RPMI7951 (cell line): ENCODE measurements at places on chromosomes 1 and 21.

GRCh38 chr1:156081917-156082308 is 352 bp downstream of the MEX3A start:
- no peak for DNase-seq

- peak; percentile 1 for DNase-seq
Observed at GRCh38 chr1:111789666-111790316, 34.1 kb downstream of the DDX20 start.

GRCh38 chr1:1034439-1034781 is 14.5 kb downstream of the AGRN start:
- no peak for DNase-seq

- no peak for DNase-seq
Observed at GRCh38 chr1:59499943-59500569, 203.2 kb downstream of the FGGY start.

DNA sequence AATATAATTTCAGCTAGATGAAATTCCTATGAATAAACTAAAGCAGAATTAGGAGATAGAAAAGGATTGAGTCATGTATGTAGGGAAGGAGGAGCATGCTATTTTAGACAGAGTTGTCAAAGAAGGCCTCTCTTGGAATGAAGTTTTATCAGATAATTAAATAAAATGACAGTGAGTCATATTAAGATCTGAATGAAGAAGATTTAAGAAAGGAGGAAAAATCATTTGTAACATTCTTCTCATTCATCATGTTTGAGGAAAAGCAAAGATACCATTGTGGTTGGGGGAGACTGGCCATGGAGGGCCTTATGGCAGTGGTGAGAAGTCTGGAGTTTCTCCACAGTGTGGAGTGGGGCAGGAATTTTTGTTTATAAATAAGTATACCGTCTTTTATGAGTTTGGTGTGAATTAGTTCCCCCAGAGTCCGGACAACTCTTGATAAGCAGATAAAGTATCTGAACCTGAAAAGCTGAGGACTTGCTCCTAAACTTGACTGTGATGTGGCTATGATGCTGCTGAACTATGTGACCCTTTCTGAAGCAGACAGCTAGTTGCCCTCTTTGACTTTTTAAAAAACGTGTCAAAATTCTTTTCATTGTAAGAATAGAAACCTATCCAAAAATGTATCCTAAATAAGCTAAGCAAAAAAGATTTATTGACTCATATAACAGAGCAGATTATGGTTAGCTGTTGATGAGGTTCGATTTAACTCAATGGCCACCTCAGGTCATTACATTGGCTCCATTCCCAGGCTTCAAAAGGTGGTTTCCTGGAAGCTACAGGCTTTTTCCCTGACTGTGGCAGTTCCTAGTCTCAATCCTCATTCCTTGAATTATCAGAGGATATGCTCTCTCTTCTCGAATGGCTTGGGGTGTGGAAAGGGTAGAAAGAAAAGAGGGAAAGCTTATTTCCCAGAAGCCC is 90.8 kb downstream of the LHX9 start:
- DNase-seq: peak; percentile 8

- DNase-seq: no peak
Observed at GRCh38 chr1:194394676-194395075, 1208.3 kb upstream of the B3GALT2 start.

- DNase-seq: peak; percentile 24
Observed at GRCh38 chr1:86423473-86423872, 498 bp upstream of the CLCA2 start.

DNA sequence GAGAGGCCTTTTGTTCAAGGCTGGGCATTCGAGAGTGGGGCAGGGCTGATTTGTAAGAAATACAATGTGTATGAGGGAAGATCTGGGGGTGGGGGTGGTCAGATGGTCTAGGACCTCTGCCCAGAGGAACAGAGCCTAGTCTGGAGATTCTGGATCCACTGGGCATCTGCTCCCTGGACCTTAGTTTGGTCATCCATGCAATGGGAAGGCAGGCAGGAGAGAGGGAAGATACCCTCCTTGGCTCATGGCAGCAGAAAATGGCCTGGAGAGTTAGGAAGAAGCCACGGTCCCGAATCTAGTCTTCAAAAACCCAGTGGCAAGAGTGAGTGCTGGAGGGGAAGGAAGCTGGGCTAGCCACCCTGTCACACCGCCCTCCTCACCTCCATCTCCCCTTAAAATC is 38.8 kb downstream of the CITED4 start:
- DNase-seq: no peak

- no peak for DNase-seq
Observed at GRCh38 chr1:166972826-166973225, 2.5 kb downstream of the ILDR2 start.

DNA sequence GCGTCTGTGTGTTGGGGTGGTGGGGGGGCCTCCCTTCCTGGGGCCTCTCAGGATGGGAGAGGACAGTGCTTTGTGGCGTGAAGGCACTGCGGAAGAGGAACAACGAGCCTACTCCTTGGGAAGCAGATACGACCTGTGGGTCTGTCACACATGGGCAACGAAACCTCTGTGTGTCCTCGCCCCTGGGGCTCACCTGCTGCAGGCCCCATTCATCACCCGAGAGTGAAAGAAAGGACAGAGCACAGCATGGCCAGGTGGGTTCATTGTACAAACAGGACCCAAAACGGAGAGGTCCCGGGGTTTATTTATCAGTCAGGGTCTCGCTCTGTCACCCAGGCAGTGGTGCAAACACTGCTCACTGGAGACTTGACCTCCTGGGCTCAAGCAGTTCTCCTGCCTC is 40.1 kb upstream of the LIN9 start:
- DNase-seq: no peak

GRCh38 chr1:225710804-225711203 is 57.9 kb upstream of the ENAH start:
- DNase-seq: peak; percentile 54

- no peak for DNase-seq
Observed at GRCh38 chr1:214228976-214229375, 52.0 kb upstream of the SMYD2 start.

DNA sequence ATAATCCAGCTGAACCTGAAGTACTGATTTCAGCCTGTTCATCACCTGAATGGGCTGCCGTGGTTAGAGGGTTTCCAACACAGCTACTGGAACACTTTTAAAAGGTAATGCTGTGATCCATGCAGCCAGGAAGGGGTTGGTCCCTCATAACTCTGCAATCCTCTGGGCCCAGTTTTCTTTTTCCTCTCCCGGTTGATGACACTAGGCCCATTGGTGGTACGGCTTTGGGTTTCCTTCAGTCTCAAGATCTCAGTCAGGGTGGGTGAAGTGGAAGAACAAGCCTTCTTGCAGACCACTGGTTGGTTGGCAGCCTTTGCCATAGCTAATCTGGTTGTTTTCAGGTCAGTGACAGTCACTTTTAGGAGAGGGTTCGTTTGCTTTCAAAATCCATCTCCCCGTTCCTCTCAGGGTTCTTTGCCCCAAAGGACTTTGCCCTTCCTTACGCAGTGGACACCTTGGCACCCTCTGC is 502 bp upstream of the SLC35A3 start:
- peak; percentile 24 for DNase-seq

DNA sequence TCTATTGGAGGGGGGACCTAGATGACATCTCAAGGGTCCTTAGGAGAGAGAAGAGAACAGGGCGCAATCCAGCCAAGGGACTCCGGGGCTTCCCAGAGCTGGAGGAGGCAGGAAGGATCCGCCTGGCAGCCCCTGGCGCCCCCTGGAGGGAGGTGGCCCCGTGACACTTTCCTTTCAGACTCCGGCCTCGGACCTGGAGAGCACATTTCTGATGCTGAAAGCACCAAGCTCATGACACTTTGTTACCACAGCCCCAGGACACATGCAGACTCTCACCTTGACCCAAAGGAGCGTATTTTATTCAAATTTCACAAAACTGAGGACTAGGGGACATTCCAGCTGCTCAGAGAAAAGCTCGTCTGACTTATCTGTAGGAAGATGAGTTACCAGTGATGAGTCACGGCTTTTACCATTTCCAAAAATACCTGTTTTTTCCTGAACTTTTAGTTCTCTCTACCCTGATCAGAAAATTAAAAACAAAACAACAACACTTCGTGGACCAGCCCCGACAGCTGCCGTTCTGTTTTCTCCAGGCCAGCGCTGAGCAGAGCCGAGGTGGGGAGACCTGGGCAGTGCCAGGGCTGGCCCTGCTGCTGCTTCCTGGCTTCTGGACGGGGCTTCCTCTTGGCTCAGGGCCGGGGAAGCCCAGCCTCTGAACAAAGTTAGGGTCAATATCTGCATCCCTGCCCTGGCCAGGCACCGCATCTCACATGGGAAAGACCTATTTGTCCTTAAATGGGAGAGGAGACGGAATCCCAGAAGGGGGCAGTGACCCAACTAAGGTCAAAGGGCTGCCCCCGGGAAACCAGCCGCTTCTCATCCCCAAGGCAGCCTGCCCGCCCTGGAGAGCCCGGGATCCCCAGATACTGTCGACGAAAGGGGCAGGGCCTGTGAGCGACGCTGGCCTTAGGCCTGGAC is 21.6 kb upstream of the POFUT2 start:
- DNase-seq: peak; percentile 71

DNA sequence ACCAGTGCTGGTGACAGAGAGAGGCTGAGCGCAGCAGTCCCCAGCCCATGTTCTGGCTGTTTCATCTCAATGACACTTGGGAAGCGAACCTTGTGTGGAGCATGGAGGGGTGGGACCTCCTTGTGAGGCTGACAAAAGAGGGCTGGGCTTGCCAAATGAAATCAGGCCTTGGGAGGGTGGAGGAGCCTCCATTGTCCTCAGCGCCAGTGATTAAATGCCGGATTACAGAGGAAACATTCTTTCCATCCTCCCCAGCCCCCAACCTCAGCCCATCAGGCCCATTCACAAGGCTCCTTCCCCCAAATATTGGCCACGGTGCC is 63.3 kb upstream of the PAXBP1 start:
- no peak for DNase-seq

DNA sequence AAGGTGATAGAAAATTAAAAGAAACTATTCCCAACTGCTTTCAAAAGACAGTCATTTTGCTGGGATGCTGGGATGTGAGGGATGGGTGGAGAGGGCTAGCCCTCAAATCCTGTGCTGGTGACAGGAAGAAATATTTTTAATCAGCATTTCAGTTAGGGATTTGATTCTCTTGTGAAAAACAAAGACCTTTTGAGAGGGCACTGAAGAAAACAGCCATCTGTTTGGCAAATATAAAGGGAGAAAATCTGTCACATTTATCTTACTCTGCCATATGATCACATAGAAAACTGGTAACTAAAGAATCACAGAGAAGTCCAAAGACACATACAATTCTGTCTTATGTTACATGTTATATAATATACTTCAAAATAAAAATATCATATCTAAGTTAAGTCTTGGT is 12.3 kb downstream of the STXBP3 start:
- DNase-seq: no peak

- DNase-seq: peak; percentile 52
Observed at GRCh38 chr1:44377925-44378784, 23.1 kb upstream of the ERI3 start.

DNA sequence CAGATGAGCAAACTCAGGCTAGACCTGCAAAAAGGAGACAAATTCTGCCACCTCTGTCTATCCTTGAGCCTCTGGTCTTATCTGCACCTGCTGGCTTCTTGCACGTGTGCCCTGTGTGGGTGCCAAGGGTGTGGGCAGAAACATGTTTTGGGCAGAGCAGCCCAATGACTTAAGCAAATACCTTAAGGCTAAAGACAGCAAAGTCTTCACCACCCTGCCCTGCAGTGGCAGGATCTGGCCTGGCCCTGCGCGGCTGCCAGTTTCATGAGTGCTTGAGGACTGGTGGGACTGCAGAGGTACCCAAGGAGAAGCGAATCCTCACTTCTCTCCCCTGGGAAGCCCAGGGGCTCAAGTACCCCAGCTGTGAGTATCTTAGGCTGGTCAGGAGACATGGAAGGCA is 3.8 kb upstream of the SLC26A9 start:
- DNase-seq: no peak

DNA sequence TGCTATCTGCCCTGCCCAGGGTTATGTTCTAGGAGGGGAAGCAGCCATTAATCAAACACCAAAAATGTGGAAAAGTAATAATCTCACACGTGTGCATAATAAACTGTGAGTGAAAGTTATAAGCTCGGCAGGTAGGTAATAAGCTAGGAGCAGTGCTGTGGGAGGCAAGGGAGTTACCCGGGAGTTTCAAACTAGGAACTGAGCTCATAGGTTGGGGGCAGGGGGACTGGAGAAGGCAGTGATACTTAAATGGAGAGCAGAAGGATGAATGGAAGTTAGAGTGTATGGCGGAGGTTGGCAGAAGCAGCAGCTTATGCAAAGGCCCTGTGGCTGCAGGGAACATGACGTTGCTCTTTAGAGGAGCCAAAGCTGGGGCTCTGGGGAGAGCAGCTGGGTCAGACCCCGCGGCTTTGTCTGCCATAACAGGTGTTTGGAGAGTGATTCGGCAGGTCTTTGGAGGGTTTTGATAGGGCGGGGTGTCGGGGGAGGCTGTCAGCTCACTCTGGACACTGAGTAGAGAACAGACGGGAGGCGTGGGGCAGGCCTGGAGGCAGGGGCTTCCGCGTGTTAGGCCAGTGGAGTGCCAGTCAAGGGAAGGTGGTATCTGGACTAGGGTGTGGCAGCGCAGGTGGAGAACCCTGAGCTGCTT is 20.0 kb downstream of the PTPRF start:
- no peak for DNase-seq

GRCh38 chr1:157197906-157198435 is 59.8 kb upstream of the ETV3 start:
- DNase-seq: no peak

GRCh38 chr1:1627829-1628753 is 3.9 kb upstream of the MMP23B start:
- DNase-seq: no peak

DNA sequence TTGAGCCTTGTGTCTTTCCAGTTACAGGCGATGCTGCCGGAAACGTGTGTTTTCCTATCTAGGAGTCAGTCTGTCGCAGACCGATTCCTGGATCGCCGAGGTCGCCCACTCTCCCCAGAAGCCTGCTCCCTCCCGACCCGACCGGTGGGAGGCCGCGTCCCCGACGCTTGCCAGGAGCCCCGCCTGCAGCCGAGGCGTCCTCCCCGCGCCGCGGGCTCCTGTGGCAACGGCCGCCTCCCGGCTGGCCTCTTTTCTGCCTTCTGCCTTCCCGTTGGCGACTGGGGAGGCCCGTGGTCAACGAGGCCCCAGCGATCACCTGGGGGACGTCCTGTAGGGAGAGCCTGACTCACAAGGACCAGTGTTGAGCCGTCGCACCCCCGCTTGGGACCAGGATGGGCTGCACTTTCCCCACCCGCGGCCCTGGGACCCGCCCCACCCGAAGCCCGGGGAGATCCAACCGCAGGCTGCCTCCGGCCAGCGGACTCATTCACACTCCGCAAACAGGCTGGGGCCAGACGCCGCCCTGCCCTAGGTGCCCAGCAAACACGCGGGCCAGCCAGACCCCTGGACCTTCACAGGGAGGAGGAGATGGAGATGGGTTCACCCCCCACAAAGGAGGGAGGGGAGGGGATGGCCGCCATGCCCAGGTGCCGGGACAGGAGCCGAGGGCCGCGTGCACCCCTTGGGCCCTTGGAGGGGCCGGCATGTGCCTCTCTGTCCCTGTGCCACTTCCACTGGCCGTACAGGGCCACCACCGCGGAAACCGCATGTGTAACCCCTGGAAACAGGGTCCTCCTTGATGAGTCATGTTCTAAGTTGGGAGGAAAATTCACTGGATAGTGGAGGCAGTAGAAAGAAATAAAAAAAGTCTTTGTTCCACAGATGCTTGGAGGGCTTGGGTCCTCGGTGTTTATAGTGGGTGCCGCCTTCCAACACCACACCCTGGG is 7.2 kb upstream of the COL6A1 start:
- DNase-seq: peak; percentile 97
